Mesothelial cell of epicardium (in vitro differentiated cells): ENCODE measurements at places on chromosomes 3 and 15.

DNA sequence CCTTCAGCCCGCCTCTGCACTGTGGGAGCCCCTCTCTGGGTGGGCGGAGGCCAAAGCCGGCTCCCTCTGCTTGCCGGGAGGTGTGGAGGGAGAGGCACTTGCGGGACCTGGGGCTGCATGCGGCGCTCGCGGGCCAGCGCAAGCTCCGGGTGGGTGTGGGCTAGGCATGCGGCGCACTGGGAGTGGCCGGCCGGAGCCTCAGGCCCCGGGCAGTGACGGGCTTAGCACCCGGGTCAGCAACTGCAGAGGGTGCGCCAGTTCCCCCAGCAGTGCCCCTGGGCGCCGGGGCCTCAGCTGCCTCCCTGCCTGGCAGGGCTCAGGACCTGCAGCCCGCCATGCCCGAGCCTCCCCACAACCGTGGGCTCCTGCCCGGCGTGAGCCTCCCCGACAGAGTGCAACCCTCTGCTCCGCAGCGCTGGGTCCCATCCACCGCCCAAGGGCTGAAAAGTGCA, 98.9 kb upstream of the POU1F1 start:
- no peak overlapping the region for H3K27ac ChIP-seq

GRCh38 chr3:139835830-139836683, 98.9 kb upstream of the CLSTN2 start:
- H3K36me3 ChIP-seq = no peaks in the 10 kb centered on the region
- no peak for DNase-seq
- no peaks in the 10 kb centered on the region for H3K27me3 ChIP-seq

DNA sequence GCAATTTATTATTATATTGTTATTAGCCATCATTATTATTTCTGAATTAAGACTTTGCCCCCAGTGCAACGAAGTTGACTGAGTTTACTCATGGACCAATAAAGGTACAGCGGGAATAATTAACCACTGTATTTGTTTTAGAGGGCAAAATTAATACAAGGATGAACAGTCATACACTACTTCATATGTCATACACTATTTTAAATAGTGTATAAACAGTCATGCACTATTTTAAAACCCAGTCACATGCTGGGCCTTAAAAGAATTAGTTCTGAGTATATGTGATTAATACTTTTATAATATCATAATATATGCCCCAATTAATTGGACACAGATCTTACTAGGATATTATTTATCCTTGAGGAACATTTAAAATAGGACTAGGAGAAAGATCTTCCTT, 125.3 kb upstream of the NANOGP8 start:
- H3K27ac ChIP-seq = no peak overlapping the region
- H3K27me3 ChIP-seq = no peaks in the 10 kb centered on the region
- H3K4me1 ChIP-seq = peaks cover 39% of the 10 kb centered on the region

GRCh38 chr3:46690798-46691197, 2.7 kb downstream of the ALS2CL start:
- DNase-seq = no peak
- peaks cover 7% of the 10 kb centered on the region for H3K4me1 ChIP-seq
- no peak overlapping the region for H3K4me3 ChIP-seq
- no peak overlapping the region for H3K27ac ChIP-seq
- peaks cover 17% of the 10 kb centered on the region for H3K27me3 ChIP-seq

GRCh38 chr3:43032646-43033628, 53.8 kb downstream of the GASK1A start:
- H3K27ac ChIP-seq = no peak overlapping the region
- H3K4me1 ChIP-seq = no peaks in the 10 kb centered on the region
- peaks cover 28% of the 10 kb centered on the region for H3K27me3 ChIP-seq
- H3K36me3 ChIP-seq = no peaks in the 10 kb centered on the region

DNA sequence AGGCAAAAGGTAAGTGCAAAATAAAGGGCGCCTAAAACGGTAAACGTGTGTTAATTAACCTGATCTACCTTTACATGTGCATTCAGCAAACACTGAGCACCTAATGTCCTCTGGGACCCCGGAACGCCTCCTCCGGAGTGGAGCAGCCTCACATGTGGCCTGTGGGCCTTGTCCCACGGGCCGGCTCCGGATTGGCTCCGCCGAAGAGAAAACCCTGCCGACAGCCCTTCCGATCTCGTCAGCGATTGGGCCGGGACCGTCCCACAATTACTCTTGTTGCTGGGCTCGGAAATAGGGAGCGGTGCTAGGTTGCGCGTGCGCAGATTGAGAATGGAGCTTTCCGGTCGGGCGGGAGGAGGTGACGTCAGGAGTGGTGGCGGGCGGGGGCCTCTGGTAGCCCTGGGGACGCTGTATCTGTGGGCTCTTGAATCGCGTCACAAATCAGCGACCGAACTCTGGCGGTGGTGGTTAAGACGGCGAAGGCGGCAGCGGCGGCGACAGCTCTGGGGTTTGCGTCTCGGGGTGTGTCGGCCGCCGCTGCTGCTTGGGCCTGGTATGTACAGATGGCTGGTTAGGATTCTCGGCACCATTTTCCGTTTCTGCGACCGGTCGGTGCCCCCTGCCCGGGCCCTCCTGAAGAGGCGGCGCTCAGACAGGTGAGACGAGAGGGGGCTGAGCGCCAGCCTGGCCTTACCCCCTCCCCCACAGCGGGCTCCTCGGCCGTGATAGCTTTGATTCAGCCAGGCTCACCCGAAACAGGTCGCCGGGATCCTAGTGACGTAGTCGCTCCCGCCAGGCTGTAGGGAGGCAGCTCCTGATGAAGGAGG, at the start of gene SENP2:
Gene SENP2, plus strand, starts transcription at position 437 of the 827 bp plus-strand sequence. Its CDS starts 119 bp downstream, at position 556.
- peak within 1 kb of the TSS; percentile 98 for H3K27ac ChIP-seq
- peak within 1 kb of the TSS; percentile 91 for H3K4me3 ChIP-seq
- peaks cover 22% of the 10 kb centered on the region for H3K4me1 ChIP-seq
- peak; percentile 100 for DNase-seq
- peaks cover 9% of the 10 kb centered on the region for H3K27me3 ChIP-seq

- DNase-seq = no peak
- H3K36me3 ChIP-seq = no peaks in the 10 kb centered on the region
- no peak overlapping the region for H3K4me3 ChIP-seq
- peaks cover 26% of the 10 kb centered on the region for H3K4me1 ChIP-seq
Observed at GRCh38 chr15:92502336-92502735, 108.7 kb downstream of the ST8SIA2 start.

- no peaks in the 10 kb centered on the region for H3K27me3 ChIP-seq
- H3K4me1 ChIP-seq = peaks cover 27% of the 10 kb centered on the region
- no peak overlapping the region for H3K4me3 ChIP-seq
- H3K36me3 ChIP-seq = no peaks in the 10 kb centered on the region
- no peak overlapping the region for H3K27ac ChIP-seq
Observed at GRCh38 chr15:58526647-58527192, 94.9 kb downstream of the LIPC start.

GRCh38 chr15:25235391-25235790, 203.4 kb downstream of the UBE3A start:
- H3K27me3 ChIP-seq = no peaks in the 10 kb centered on the region
- no peak for DNase-seq
- no peak overlapping the region for H3K27ac ChIP-seq
- no peaks in the 10 kb centered on the region for H3K4me1 ChIP-seq
- H3K4me3 ChIP-seq = no peak overlapping the region

DNA sequence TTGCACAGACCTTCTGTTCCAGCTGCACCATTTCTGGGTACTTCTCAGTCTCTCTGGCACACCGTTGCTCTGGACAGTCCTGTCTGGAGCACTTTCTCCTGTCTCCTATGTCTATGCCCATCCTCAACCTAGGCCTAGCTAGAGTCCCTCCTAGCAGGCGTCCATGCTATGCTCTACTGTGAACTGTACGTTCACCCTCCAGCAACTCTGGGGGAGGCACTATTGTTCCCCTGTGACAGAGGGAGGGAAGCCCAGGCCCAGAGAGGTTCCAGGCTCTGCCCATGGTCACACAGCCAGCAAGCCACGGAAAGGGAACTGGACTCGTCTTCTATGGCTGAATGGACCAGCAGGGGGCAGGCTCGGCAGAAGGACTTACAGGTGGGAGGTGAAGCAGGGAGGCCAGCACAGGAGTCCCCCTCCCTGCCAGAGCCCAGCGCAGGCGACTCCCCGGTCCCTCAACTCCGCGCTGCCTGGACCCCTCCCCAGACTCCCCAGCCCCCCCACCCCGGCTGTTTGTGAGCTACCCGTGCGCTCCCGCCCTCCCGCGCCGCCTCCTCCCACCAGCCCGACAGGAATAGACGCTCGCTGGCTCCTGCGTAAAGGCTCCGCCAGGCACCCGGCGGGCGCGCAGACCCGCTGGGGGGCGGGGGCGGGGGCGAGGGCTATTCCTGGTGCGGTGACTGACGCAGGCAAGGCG, 1.7 kb upstream of the LINGO1 start:
- no peak overlapping the region for H3K27ac ChIP-seq
- peaks cover 65% of the 10 kb centered on the region for H3K27me3 ChIP-seq
- peaks cover 17% of the 10 kb centered on the region for H3K4me1 ChIP-seq
- H3K4me3 ChIP-seq = peak overlapping the region; percentile 67
- no peaks in the 10 kb centered on the region for H3K36me3 ChIP-seq
- peak; percentile 60 for DNase-seq

GRCh38 chr3:141261472-141262307, 30.1 kb downstream of the PXYLP1 start:
- no peak overlapping the region for H3K4me3 ChIP-seq
- DNase-seq = no peak
- no peak overlapping the region for H3K27ac ChIP-seq
- peaks cover 11% of the 10 kb centered on the region for H3K4me1 ChIP-seq
- H3K27me3 ChIP-seq = no peaks in the 10 kb centered on the region

DNA sequence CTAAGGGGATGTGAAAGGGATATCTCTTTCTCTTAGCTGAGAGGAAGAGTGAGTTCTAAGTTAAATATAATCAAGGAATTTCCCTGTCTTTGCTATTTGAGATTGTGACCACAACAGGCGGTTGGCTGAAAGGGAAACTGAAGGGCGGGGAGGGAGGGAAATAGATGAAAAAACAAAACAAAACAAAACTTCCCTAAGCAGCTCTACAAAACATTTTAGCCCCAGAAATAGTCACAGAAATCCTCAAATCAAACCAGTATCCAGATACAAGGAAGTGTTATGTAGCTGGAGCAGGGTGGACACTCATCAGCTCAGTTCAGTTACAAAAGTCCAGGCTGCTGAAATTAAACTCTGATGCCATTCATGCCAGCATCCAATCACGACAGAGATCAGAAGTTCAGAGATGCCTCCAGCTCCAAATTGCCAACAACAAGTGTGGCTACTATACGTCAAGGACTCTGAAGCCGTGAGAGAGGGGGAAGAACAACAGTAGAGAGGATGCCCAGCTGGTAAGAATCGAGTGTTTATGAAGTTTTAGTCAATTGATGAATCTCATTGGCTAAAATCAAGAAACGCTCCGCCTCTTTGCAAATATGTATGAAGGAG, 319 bp upstream of the TP63 start:
- no peak overlapping the region for H3K27ac ChIP-seq
- H3K36me3 ChIP-seq = no peaks in the 10 kb centered on the region
- H3K27me3 ChIP-seq = no peaks in the 10 kb centered on the region
- DNase-seq = no peak

DNA sequence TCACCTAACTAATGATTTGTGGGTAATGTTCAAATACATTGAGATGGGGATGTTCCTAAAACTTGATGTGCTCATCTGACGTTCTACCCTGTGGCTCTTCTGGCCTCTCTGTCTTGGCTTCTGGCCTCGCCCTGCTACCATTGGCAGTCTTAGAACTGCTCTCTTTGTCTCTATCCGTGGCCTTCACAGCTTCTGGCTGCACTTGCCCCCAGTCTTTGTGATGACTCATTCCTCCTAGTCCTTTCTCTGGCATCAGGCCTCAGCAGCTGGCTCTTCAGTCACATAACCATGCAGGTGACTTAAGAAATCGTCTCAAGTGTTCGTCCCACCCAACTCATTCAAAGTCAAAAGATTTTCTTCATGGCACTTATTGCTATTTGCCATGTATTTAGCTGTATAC, 188.1 kb downstream of the BBX start:
- no peaks in the 10 kb centered on the region for H3K27me3 ChIP-seq
- H3K4me3 ChIP-seq = no peak overlapping the region
- H3K27ac ChIP-seq = no peak overlapping the region
- no peak for DNase-seq
- peaks cover 32% of the 10 kb centered on the region for H3K36me3 ChIP-seq

DNA sequence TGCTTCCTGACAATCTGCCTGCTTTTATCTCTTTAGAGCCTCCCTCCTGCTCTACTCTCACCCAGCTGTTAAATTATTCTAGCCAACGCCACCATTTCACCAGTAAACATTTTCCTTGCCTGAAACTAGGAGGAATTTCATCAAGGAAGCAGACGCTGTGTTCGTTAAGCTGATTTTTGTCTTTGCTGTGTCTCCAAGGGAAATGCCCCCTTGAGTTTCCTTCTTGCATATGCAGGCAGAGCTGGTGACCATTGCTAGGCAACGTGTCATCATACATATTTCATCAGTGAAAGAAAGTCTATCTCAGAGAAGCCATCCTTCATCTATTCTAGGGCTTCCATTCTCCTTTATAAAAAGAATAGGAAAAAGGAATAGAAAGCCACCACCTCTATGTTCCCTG, 87.0 kb upstream of the ST8SIA2 start:
- H3K4me3 ChIP-seq = no peak overlapping the region
- no peak for DNase-seq
- H3K27ac ChIP-seq = no peak overlapping the region
- peaks cover 35% of the 10 kb centered on the region for H3K27me3 ChIP-seq

- H3K4me1 ChIP-seq = no peaks in the 10 kb centered on the region
- peaks cover 13% of the 10 kb centered on the region for H3K27me3 ChIP-seq
- H3K36me3 ChIP-seq = no peaks in the 10 kb centered on the region
- H3K4me3 ChIP-seq = no peak overlapping the region
- H3K27ac ChIP-seq = no peak overlapping the region
- no peak for DNase-seq
Observed at GRCh38 chr3:46297658-46298423, 55.6 kb downstream of the CCR3 start.

GRCh38 chr3:60998858-60999257, 252.4 kb downstream of the FHIT start:
- H3K4me1 ChIP-seq = no peaks in the 10 kb centered on the region
- H3K27me3 ChIP-seq = peaks cover 2% of the 10 kb centered on the region
- H3K4me3 ChIP-seq = no peak overlapping the region
- DNase-seq = no peak
- H3K36me3 ChIP-seq = no peaks in the 10 kb centered on the region

DNA sequence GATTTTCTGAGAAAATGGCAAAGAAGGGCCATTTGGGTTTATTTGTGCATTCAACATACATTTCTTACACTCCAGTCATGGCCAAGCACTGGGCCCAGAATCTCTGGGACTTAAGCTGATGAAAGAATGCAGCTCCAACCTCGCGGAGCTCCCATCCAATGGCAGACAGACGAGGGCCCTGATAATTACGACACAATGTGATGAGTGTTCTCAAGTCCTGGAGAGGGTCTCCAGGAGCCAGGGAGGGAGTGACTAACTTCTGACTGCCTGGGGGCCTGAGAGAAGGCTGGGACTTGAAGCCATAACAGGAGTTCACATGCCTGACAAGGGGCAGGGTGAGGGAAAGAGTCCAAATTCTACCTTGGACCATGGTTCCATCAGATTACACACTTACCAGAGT, 42.6 kb upstream of the BNC1 start:
- H3K27ac ChIP-seq = no peak overlapping the region
- H3K36me3 ChIP-seq = no peaks in the 10 kb centered on the region
- H3K4me1 ChIP-seq = peaks cover 7% of the 10 kb centered on the region
- H3K27me3 ChIP-seq = no peaks in the 10 kb centered on the region
- no peak overlapping the region for H3K4me3 ChIP-seq

GRCh38 chr15:33292717-33293307, 18.0 kb upstream of the RYR3 start:
- H3K27me3 ChIP-seq = no peaks in the 10 kb centered on the region
- no peak overlapping the region for H3K4me3 ChIP-seq
- H3K4me1 ChIP-seq = peaks cover 3% of the 10 kb centered on the region
- H3K36me3 ChIP-seq = no peaks in the 10 kb centered on the region
- no peak overlapping the region for H3K27ac ChIP-seq
